ENCODE measurements at places on chromosomes 16 and 17.

DNA sequence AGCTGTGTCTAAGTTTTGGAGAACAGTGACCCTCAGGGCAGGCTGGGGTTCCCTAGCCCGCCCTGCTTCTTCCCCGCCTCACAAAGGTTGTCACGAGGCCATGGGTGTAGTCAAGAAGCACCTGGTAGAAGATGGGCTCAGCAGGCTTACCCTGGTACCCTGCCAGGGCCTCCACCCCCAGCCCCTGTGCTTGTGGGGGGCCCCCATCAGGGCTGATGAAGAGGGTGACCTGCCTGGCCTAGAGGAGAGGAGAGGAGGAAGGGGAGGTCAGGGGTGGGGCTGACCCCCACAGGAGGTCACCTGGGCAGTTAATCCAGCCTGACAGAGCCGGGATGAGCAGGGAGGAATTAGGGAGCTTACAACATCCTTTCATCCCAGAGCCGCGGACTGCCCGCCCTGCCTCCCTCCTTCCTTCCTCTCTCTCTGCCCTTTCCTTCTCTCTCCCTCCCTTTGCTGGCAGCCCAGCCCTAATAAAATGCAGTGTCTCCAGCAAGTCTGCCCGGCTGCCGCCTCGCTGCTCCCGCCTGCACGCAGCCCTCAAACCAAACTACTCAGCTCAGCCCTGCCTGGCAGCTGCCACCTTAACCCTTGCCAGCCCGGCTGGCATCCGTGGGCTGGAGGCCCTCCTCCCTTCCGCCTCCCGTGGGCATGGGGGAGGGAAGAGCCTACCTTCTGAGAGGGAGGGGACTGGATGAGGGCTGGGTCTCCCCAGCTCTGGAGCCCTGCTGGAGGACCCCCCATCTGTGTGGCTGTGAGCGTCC, 7.2 kb downstream of the DLX3 start:
- no peak for DNase-seq

DNA sequence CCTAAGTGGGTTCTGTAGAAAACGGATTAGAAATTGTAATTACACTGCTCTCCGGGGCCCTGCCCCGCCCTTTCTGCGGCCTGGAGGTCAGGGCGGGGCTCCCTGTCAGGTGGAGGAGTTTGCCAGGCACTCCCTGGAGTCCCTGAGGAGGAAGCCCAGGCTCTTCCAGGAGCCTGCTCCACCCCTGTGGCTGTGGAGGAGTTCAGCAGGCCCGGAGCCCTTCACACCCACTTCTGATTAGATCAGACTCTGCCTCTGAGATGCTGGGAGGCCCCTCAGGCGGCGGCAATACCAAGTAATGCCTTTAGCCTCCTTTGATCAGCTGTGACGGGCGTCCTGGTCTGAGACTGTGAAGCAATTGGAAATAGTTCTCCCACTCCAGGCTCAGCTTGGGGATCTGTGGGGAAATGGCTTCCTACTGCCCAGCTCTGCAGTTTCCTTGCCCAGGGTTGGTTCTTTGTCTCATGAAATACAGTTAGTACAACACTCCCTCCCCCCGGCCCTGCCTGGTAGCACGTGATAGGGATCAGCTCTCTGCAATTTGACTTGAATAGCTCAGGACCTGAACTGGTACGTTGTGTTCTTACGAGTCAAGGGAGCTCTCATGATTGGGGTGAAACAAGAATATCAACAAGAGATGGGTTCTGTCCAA, 22.3 kb downstream of the BAIAP2 start:
- DNase-seq: no peak

DNA sequence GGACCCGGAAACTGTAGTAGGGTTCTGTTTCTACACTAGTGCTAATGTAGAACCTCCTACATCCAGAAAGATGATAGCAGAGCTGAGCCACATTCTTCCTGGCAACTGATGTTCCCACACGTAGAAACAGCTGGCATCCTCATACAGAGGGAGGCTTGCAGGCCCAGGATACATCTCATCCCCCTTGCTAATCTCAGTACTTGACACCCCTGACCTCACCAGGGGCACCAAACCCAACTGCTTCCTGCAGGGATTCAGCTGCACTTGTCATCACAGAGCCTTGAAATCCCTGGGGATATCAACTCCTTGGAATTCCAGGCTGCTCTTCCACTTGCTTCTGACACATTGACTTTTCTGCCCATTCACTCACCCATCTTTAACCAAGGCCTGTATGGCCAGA, 75.2 kb upstream of the HSBP1 start:
- DNase-seq: no peak

GRCh38 chr16:67926181-67926750, 5.4 kb downstream of the CTRL start:
- DNase-seq: no peak

GRCh38 chr16:66357523-66357928, 9.0 kb upstream of the CDH5 start:
- DNase-seq: no peak

DNA sequence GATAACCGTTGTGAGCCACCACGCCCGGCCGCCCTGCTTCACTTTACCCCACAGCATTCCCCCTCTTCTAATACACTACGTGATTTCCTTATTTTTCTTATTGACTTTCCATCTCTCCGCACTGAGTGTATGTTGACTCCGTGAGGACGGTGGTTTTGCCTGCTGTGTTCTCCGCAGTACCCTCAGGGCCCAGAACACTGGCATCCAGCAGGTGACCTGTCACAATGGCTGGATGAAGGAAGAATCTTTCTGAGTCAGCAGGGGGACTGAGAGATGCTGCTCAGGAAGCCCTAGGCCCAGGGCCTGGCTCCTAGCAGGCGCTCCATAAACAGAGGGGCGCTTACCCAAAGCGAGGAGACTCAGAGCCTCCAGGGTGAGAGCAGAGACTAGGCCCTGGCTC, 79.5 kb downstream of the RTN4RL1 start:
- no peak for DNase-seq

GRCh38 chr16:87239545-87239944, 77.6 kb downstream of the C16orf95 start:
- DNase-seq: no peak

GRCh38 chr16:22763437-22764080, 50.4 kb upstream of the HS3ST2 start:
- no peak for DNase-seq

GRCh38 chr17:69906306-69906705, 168.7 kb upstream of the KCNJ16 start:
- no peak for DNase-seq

DNA sequence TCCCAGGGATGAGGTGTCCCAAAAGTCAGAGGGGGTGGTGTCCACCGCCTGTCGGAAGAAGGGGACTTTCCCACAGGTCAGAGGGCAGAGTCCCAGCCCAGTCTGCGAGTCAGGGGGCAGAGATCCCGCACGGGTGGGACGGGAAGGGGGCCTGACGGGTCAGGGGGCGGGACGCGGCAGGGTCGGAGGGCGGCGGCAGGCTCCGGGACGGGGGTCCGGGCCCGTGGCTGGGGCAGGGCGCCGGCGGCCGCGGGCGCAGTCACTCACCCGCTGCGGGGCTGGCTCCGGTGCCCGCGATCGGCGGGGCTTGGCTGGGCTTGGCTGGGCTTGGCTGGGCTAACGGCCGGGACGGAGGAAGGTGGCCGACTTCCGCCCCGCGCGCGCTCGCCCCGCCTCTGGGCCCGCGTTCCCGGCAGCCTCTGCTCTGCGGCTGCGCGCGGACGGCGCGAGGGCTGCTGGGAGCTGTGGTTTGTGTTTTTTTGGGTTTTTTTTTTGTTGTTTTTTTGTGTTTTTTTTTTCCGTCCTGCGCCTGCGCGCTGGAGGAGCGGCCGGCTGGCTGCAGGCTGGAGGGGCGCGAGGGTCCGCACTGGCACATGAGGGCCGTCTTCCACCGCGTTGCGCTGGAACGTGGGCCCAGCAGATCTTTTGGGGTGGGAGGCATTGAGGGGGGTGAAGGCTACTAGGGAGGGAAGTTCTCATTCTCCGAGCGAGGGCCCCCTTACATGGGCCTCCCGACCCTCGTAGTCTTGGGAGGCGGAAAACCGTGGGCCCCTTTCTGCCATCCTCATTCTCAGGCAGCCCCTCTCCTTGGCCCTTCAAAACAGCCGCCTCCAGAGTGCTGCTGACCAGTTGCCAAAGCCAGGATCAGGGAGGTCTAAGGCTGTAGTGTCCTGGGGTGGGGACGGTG, at the start of gene CANT1:
Gene CANT1, minus strand, starts transcription at position 368 of the 907 bp plus-strand sequence. CDS start 12,142 bp downstream, outside the sequence.
- peak; percentile 64 for DNase-seq

DNA sequence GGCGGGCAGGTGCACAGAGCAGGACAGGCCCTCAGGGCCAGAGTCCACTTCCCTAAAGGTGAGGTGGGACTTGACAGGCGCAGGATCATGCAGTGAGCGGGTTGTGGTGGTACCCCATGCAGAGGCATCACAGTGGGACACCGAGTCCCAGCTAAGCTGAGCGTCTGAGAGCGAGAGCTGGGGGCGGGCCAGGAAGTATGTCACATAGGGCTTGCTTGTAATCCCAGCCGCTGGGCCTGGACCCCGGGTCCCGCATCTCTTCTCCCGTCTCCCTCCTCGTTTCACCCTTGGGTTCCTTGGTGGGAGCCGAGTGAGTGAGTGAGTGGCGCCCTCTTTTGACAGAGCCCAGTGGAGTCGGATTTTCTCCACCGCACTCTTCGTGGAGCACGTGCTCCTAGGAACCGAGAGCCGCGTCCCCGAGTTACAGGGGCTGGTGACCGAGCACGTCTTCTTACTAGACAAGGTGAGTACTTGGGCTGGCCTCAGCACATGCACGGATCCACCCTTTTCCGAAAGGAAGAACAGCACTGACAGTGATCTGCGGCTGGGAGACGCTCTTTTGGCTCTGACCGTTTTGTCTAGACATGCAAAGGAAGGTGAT, 50.8 kb upstream of the ENDOV start:
- peak; percentile 9 for DNase-seq

DNA sequence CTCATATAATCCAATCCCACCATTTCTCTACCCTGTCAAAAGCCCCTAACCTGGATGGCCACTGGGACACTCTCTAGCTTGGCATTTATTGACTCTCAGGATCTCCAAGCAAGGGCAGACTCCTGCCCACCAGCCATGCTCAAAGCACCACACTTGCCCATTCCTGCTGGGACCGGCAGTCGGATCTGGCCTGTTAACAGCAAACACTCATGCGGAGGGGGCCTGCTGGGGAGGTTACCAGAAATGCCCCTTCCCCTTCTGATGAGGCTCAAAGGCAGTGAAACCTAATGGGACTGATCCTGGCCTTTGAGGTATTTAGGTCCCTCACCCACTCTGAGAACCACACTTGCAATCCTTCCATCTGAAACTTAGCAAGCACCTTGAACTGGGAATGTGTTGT, 6.5 kb upstream of the CCL1 start:
- DNase-seq: no peak

GRCh38 chr16:57244767-57245471, at the start of gene ARL2BP:
TSS of gene ARL2BP (plus strand) at chr16:57245259. CDS start at chr16:57245368, 109 bp downstream.
- DNase-seq: peak; percentile 98

DNA sequence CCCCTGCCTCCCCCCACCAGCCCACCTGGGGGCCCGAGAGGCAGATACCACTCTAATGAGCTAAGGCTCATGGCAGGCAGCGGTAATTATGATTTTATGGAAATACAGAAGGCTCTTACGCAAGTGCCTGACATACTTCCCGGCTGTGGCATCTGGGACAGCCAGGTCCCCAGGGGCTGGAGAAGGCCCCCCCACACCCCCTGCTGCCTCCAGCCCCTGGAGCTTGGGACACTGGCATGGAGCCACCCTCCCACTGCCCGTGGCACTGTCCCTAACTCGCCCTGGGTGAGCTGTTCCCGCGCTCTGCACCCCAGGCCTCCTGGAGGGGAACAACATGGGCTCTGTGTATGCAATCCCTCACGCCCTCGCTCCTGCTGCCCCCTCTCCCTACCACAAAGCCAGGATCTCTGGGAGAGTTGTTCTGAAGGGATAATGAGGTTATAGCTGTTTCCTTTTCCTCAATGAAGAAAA, 5.4 kb upstream of the STAC2 start:
- DNase-seq: no peak

- DNase-seq: no peak
Observed at GRCh38 chr17:31869797-31870568, 10.9 kb upstream of the COPRS start.

- DNase-seq: peak; percentile 65
Observed at GRCh38 chr17:38508954-38509771, 80.9 kb downstream of the ARHGAP23 start.

DNA sequence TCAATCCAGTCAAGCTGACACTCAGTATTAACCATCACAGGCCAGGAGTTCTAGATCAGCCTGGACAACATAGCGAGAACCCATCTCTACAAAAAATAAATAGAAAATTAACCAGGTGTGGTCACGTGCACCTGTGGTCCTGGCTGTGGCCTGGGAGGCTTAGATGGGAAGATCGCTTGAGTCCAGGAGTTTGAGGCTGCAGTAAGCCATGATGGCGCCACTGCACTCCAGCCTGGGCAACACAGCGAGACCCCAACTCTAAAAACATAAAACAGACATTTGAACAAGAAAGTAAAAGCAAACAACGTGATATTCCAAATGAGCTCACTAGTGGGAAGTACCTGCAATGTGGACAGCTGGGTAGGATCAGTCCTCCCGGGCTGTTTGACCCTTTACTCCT, 41.9 kb downstream of the CRISPLD2 start:
- DNase-seq: no peak

GRCh38 chr16:2475413-2476344, 752 bp downstream of the TBC1D24 start:
- DNase-seq: no peak

GRCh38 chr16:3780570-3780969, 63.2 kb upstream of the TRAP1 start:
- DNase-seq: no peak

GRCh38 chr17:78532922-78533640, 44.1 kb downstream of the DNAH17 start:
- no peak for DNase-seq

- DNase-seq: no peak
Observed at GRCh38 chr16:66265556-66266141, 100.8 kb upstream of the CDH5 start.

GRCh38 chr17:79039886-79040285, 15.9 kb downstream of the C1QTNF1 start:
- DNase-seq: no peak

GRCh38 chr17:33615861-33616260, 322.8 kb upstream of the ASIC2 start:
- no peak for DNase-seq

- no peak for DNase-seq
Observed at GRCh38 chr16:47132308-47132707, 11.4 kb downstream of the NETO2 start.

- DNase-seq: no peak
Observed at GRCh38 chr17:80649672-80650330, 105.2 kb downstream of the RPTOR start.

- DNase-seq: no peak
Observed at GRCh38 chr16:73204359-73205152, 156.6 kb upstream of the ZFHX3 start.

GRCh38 chr17:80123791-80124190, 22.4 kb downstream of the GAA start:
- no peak for DNase-seq

All from anterior cingulate cortex (tissue), 58 donors.